ENCODE measurements at places on chromosomes 1 and 21.

GRCh38 chr1:24049733-24050132, 62.2 kb downstream of the MYOM3 start:
- no peak for DNase-seq

GRCh38 chr1:156082309-156083091, at the start of gene MEX3A:
Gene MEX3A (minus strand): TSS chr1:156082465. CDS start chr1:156081998, 467 bp downstream.
- DNase-seq, result peak; percentile 47

- DNase-seq, result peak; percentile 56
Measured at GRCh38 chr1:92484472-92485380, 2.0 kb downstream of the GFI1 start.

- no peak for DNase-seq
Measured at GRCh38 chr1:217563179-217563578, 67.7 kb downstream of the GPATCH2 start.

- no peak for DNase-seq
Measured at GRCh38 chr1:99674115-99675064, 28.5 kb downstream of the PALMD start.

DNA sequence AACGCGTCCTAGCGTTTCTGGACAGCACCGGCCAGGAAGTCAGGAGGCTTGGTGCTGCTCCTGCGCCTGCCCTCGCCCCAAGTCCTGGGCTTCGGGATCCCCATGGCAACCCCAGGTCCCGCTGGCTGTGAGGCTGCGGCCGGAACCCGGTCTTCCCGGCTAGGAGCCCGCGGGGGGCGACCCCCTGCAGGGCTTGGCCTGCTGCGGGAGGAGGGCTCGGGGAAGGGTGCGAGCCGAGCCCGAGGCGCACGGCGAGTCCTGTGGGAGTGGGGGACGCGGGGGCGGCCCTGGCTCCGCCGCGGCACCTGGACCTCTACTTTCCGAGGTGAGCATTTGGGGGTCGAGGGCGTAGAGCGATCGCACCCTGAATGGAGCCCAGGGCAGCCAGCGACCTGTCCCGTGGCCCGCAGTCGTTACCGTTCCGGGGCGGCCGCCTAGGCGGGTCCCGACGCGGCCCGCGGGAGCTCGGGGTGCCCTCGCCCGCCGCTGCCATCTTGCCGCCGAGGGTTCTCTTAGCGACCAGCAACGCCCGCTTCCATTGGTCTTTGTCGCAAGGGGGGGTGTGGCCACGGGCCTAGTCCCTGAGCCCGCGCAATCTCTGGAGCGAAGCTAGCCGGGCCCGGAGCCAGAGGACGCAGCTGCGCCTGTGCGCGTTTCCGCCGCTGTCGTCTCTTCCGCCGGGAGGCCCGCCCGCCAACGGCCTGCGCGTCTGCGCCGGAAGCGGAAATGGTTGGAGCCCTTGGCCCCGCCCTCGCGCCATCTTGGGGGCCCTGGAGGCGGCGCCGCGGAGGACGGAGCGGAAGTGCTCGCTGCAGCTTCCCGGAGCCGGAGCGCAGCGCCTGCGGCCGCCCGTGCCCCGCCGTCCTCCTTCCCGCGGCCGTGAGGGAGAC, at the start of the genes MORN1 and RER1:
Gene MORN1 (minus strand): TSS at position 514 of the 890 bp plus-strand sequence. CDS start 21 bp downstream, at position 493.
Gene RER1 (plus strand): TSS at position 801 of the 890 bp plus-strand sequence. CDS start 3,950 bp downstream, outside the sequence.
- peak; percentile 99 for DNase-seq

DNA sequence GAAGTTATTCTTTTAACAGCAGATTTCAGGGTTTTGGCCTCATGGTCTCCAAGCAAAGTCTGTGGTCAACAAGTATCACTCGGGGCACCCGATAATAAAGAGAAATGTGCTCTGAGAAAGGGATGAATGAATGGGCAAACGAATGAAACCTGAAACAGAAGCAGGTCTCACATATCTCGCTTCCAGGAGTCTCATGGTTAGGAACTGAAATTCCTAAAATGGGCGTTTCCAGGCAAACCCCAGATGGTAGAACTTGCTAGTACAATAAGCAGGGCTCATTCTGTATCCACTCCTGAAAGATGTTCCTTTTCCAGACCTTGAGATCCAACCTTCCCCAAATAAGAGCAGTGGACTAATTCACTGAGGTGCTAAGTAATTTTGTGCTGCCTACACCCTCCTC, 87.2 kb downstream of the LAMC2 start:
- DNase-seq, result no peak

- no peak for DNase-seq
Measured at GRCh38 chr1:56901716-56902115, 47.1 kb downstream of the C8A start.

DNA sequence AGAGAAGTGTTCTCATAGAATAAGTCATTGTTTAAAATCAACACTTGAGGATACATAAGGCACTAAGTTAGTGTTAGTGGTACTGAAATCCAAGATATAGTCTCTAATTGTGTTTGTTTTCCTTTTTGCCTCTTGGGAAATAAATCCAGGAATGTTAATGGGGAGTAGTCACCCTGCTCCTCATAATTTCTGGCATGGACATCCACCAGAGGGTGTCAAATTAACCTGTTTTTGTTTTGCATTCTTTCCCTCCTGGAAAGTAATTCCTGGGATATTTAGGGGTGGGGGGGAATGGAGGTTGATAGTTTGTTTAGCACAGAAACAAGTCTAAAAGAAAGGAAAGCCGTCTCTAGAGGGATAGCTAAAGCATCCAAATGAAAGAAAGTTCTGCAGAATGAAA, 87.8 kb upstream of the MAP1LC3C start:
- no peak for DNase-seq

GRCh38 chr1:102315096-102315495, 318.4 kb upstream of the OLFM3 start:
- DNase-seq, result no peak

- no peak for DNase-seq
Measured at GRCh38 chr21:46304955-46305354, 18.7 kb downstream of the C21orf58 start.

DNA sequence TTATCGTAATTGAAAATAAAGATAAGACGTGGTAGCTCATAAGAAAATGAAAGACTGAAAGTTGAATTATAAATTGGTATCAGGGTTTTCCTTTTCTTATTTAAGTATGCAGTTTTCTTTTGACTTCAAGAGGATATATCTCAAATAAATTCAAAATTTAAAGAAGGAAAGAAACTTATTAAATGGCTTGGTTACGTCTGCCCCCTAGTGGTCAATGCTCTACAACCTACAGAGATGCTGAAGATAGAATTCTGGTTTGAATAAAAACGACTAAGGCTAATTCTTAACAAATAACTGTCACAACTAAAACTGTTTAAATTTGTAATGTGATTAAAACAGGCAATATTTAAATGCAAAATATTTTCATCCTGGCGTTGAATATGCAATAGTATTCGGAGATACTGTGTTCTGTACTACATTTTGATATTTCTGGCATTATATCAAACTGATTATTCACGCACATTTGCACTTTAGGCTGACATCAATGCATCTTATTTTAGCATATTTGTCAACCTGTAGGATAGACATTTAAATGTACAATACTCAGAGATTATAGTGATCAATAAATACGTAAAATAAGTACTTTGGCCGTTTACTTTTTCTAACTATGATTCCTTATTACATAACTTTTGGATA, 26.8 kb downstream of the IFI44 start:
- peak; percentile 71 for DNase-seq

DNA sequence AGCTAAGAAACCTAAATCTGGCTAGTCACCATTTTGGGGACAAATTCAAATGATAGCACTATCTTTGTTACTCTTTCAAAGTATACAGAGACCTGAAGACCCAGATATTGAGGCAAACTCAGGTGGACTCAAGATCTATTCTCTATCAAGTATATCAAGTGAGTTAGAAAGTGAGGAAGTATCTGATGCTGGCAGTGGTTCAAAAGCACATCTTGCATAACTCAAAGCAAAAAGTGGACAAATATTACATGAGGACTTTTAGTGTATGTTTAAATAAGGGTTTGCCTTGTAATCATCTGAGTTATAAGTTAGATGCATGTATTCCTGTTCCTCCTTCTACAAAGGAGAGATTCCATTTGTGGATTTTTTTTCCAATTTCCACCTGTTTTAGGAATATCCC, 338.4 kb downstream of the DISC1 start:
- DNase-seq, result no peak

- DNase-seq, result no peak
Measured at GRCh38 chr1:43388613-43389012, 987 bp downstream of the MED8 start.

DNA sequence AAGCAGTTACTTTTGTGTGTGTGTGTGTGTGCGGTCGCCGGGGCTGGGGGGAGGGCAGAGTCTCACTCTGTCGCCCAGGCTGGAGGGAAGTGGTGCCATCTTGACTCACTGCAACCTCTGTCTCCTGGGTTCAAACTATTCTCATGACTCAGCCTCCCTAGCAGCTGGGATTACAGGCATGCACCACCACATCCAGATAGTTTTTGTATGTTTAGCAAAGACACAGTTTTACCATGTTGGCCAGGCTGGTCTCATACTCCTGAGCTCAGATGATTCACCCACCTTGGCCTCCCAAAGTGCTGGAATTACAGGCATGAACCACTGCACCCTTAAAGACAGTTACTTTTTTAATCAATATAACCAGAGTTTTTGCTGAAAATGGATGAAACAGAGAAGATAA, 207.0 kb downstream of the PTPRC start:
- no peak for DNase-seq

GRCh38 chr1:247387096-247387495, 28.9 kb upstream of the NLRP3 start:
- no peak for DNase-seq

GRCh38 chr1:66265796-66266195, 268.2 kb upstream of the SGIP1 start:
- no peak for DNase-seq

DNA sequence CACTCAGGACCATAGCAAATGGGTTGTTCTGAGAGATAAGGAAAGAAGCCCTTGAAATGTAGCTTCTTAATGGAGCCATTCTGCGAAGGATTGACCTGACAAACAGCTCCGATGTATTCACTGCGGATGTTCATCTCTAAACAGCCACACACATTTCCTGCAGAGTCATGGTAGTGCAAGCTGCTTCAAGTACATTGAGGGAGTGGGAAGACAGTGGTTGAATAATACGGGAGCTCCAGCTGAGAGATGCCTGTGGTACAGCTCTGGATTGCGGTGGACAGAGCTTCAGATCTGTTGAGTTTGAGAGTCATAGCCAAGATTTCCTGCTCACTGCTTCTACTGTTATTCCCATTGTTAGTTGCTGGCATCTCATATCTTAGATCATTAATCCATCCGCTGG, 86.6 kb downstream of the ZBTB18 start:
- DNase-seq, result no peak

DNA sequence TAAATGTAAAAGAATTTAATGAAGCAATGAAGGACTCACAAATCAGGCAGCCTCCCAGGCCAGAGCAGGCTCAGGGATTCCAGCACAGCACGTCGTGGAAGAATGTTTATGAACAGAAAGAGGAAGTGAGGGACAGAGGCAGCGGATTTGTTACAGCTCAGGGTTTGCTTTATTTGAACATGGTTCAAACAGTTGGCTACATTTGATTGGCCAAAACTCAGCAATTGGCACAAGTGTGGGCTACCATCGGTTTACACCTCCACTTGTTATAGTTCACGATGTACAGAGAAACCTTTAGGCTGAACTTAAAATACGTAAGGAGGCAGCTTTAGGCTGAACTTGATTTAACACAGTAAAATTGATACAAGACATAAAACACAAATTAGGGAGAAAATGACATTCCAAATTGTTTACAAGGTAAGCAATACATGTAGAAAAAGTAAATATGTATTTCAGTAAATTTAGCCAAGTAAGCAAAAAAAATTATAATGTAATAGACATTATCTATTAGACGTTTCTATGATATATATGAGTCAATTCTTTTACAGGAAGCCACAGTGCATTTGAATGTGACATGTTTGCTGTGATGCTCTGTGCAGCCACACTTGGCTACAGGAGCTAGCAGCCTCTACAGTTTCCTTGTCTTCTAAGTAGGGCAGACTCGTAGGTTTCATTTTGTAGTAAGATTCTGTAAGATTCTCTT, 126.5 kb downstream of the ADSS2 start:
- DNase-seq, result peak; percentile 59

- no peak for DNase-seq
Measured at GRCh38 chr1:50289495-50289894, 133.7 kb downstream of the DMRTA2 start.

- DNase-seq, result no peak
Measured at GRCh38 chr1:228955691-228956090, 220.4 kb downstream of the RHOU start.

- no peak for DNase-seq
Measured at GRCh38 chr1:241482761-241483250, 36.7 kb downstream of the FH start.

GRCh38 chr1:180962178-180962577, 49.5 kb downstream of the KIAA1614 start:
- DNase-seq, result no peak

DNA sequence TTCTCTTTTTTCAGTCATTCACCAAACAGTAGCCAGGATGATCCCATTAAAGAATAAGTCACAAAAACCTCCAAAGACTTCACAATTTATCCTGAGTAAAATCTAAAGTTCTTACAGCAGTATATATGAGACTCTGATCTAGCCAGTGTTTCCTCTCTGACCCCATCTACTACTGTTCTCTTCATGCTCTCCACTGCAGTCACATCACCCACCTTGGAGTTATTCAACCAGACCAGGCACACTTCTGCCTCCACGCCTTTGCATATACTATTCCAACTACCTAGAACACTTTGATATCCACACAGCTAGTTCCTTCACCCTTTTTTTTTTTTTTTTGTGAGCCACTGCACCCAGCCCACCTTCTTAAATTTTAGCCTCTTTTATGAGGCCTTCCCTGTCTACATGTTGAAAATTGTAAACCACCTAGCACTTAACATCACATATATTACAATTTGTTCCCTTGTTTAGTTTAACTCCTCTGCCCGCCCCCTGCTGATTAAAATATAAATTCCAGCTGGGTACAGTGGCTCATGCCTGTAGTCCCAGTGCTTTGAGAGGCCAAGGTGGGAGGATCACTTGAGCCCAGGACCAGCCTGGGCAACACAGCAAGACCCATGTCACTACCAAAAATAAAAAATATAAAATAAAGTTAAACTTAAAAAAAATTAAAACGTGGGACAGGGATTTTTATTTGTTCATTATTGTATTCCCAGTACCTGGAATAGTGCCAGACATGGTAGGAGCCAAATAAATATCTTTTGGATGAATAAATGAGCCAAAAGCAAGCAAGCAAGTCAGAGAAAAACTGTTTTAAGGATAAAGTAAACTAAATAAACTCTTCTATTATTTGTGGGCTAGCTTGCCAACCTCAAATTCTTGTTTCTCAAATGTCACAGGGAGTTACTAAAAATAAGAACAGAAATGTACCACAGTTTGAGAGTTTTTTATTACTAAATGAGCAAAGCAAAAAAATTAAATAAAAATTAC, 35.2 kb upstream of the MUTYH start:
- DNase-seq, result no peak

DNA sequence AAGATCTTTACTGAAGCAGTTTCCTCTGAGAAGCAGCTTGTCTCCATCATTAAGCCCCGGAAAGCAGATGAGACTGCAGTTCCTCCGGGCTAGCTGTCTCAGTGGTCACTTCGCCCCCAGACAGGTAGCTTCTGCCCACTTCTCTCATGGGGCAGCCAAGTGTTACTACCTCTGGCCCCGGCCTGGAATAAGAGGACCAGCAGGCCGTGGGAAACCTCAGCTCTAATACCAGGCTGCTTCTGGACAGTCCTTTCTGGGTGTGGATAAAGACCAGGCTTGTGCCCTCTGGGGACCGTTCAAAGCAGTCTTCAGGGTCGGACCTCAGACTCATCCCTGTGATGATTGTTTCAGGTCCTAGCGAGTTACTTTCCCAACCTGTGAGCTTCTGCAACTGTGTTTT, 54.8 kb downstream of the RUNX3 start:
- DNase-seq, result no peak
